ENCODE measurements at places on chromosomes 2 and 18. TPM values are rescaled to one million over a fixed set of nuclear protein-coding genes. Genes with fewer than 3 reads are reported as not detected.

Gene HOXD13
- 14.9 TPM for total RNA-seq

GRCh38 chr2:1514391-1515072, 101.3 kb downstream of the TPO start:
- DNase-seq, result no peak

Gene CELF4
- 0.79 TPM for total RNA-seq

Gene SLC4A5
- total RNA-seq, result 3.8 TPM

- no peak for DNase-seq
Measured at GRCh38 chr2:241339839-241340630, 16.1 kb upstream of the FARP2 start.
